Stimulated activated CD4-positive, alpha-beta T cell treated with anti-CD3 and anti-CD28 coated beads, Interleukin-1b, Interleukin-23, amount 100 ng/mL, for 24 hours (primary cell): ENCODE measurements at places on chromosomes 7 and 10.

- no peak for DNase-seq
Measured at GRCh38 chr7:141042222-141043193, 27.8 kb upstream of the MRPS33 start.

DNA sequence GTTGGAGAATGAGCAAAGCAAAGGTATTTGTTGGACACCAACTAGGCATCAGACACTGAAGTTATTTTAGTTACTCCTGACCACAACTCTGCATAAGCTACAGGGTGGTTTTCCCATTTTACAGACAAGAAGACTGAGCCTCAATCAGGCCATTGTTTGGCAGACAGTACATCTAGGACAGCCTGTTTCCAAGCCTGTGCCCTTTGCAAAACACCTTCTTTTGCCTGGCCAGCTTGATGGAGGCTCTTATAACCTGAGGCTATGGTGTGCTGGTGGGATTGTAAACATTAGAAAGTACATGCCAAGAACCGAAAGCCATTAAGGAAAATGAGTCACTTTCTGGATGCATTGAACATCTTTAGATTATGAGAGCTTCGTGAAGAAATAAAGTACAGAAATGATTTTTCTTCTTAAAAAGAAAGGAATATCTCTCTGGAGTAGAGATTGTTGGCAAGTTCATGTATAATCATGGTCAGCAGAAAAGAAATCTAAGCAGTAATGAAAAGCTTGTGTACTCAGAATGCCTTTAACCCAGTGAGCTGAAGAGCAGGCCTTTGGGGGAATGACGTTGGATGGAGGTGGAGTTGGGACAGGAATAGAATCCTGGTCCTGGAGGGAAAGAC is 140.6 kb downstream of the KIAA1217 start:
- no peak for DNase-seq

- no peak for DNase-seq
Measured at GRCh38 chr7:53476566-53476965, 441.1 kb downstream of the POM121L12 start.

- DNase-seq, result no peak
Measured at GRCh38 chr10:132448248-132448731, 51.3 kb downstream of the PWWP2B start.

DNA sequence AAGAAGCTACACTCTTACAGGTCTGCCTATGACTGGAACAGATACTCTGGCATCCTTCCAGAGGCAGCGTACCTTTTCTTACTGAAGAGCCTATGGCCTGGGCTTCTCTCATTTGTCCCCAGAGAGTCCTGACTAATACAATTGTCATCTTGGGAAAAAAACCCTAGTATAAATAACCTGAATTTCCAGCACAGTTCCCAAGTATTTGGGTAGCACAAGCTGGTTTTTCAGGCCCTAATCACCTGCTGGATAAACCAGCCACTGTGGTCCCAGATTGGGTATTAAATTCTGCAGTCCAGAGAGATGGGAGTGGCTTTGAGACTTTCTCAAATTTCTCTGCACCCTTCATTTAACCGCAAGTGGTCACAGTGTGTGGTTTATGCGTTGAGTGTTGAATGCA is 186.8 kb upstream of the NEBL start:
- DNase-seq, result no peak
